PC-9 (cell line): ENCODE measurements at places on chromosomes 3 and 15. TPM values are rescaled to one million over a fixed set of nuclear protein-coding genes. Genes with fewer than 3 reads are reported as not detected.
A peak's percentile ranks its signal among the peaks of the same experiment; 100 is the strongest.

- no peak for DNase-seq
Observed at GRCh38 chr3:37290551-37290950, 116.2 kb upstream of the LRRFIP2 start.

DNA sequence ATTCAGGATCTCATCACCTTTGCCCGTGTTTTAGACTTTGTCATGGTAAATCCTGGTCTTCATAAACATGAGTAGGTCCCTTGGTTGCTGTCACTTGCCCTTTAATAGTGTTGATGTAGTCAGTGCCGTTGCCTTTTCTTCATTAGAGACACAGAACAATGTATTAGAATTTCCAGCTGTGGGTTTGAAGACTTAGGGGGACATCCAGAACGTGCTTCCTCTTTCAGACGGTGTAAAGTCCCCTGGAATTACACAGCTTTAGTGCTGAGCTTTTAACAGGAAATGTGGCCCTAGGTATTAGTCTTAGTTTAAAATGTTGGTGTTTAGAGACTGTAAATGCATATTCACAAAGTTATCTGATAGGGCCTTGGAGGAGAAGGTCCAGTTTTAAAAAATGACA, 8.8 kb upstream of the LRCH3 start:
- DNase-seq, result no peak

Gene CHRNA3
- total RNA-seq, result not detected in 2 replicates

- DNase-seq, result no peak
Observed at GRCh38 chr15:29106551-29107290, 162.9 kb downstream of the NSMCE3 start.

- DNase-seq, result no peak
Observed at GRCh38 chr3:193589616-193590015, 3.4 kb upstream of the OPA1 start.

Gene STRA6
- total RNA-seq, result 64.9 and 83.6 TPM in 2 replicates

- no peak for DNase-seq
Observed at GRCh38 chr3:8972639-8973038, 9.4 kb upstream of the RAD18 start.

GRCh38 chr15:47767035-47767434, 49.7 kb downstream of the SEMA6D start:
- DNase-seq, result no peak

DNA sequence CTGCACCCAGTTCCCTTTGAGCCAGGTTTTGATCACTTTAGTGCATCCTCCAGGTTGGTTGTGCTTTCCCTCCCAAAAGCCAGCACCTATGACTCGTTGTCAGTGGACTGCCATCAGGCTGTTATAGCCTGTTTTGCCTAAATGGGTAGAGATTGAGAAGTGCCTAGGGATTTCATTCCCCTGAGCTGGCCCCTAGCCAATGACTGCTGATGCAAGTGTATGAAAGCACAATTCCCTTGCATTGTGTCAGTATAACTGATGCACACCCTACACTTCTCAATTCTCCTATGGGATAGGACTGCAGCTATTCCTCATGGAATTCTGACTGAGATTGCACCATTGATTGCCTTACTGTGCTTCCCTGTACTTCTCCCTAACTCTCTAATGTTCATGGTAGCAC, 102.1 kb upstream of the ARPP21 start:
- DNase-seq, result no peak

- peak; percentile 40 for DNase-seq
Observed at GRCh38 chr3:72270072-72270681, 485.2 kb upstream of the PROK2 start.

GRCh38 chr15:64333986-64334929, 21.7 kb downstream of the CSNK1G1 start:
- no peak for DNase-seq

DNA sequence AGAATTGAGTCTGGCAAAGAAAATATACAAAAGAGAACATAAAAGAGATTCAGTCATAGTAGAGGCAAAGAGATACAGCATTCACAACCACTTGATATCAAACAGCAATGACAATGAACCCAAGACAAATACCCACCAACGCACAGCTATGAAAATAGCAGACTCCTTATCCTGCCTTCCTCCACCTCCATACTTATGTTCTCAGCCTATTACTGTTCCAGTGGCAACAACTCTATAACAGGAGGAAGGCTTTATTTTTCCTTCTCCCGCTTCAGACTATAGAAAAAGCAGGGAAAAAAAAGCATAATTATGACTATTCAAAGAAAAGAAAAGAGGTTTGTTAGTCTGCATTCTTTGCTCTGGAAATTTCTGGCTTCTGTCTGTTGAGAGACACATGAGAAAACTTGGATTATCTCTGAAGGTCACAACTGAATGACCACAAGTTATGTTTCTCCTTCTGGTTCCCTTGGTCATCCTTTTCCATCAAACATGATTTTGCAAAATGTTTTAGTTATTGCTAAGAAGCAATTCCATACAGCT, 81.2 kb upstream of the PLXND1 start:
- DNase-seq, result no peak

- DNase-seq, result no peak
Observed at GRCh38 chr15:48866141-48866563, 11.8 kb upstream of the EID1 start.

DNA sequence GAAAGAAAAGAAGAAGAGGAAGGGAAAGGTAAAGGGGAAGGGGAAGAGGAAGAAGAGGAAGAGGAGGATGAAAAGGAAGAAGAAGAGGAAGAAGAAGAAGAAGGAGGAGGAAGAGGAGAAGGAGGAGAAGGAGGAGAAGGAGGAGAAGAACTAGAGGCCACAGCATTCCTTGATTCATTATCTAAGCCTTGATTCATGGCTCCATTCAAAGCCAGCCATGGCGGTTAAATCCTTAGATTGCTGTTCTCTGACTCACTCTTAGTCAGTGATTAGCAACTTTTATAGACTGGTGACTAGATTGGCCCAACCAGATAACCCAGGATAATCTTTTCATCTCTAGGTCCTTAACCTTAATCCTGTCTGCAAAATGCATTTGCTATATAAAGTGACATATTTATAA, 47.6 kb downstream of the OSTN start:
- peak; percentile 86 for DNase-seq

DNA sequence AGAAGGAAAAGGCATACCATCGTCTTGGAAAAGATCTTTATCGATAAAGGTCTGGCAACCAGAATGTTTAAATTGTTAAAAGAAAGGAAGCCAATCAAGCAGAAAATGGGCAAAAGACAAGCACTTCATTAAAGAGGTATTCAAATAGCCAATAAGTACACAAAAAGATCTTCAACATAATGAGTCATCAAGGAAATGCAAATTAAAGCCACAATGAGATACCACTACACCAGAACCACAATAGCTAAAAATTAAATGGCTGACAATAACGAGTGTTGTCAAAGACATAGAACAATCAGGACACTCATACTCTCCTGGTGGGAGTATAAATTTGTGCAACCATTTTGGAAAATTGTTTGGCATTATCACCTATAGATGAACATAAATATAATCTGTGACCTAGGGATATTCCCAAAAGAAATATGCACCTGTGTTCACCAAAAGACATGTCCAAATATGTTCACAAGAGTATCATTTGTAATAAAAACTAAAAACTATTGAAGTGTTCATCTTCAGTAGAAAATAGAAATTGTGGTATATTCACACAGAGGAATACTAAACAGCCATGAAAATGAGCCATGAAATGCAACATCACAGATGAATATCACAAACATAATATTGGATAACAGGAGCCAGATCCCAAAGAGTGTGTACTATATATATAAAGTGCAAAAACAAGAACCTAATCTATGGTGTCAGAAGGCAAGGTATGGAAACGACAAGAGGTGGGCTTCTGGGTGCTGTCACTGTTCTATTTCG, 14.4 kb upstream of the BTBD1 start:
- no peak for DNase-seq

DNA sequence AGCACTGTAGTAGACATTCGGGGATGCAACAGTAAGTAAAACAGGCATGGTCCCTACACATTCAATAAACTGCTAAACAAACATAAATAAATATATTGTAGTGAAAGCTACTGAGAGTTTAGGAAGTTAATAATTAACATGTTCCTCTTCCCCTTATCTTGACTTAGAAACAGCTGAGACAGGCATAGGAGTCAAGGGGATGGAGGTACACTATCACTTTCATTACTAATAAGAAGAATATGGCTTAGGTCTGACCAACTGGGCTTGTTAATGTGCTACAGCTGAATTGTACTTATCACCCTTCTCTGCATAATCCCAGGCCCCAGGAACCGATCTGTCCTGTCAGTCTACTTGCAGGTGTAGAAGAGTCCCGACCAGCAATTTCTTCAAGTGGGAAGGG, 116.3 kb upstream of the DAZL start:
- no peak for DNase-seq

GRCh38 chr3:16119887-16120286, 54.6 kb upstream of the GALNT15 start:
- no peak for DNase-seq

Gene TEX9
- 9.1 and 11.8 TPM in 2 replicates for total RNA-seq

Gene KLHL40
- not detected in 2 replicates for total RNA-seq

Gene ANP32A
- total RNA-seq, result 151 and 182 TPM in 2 replicates

DNA sequence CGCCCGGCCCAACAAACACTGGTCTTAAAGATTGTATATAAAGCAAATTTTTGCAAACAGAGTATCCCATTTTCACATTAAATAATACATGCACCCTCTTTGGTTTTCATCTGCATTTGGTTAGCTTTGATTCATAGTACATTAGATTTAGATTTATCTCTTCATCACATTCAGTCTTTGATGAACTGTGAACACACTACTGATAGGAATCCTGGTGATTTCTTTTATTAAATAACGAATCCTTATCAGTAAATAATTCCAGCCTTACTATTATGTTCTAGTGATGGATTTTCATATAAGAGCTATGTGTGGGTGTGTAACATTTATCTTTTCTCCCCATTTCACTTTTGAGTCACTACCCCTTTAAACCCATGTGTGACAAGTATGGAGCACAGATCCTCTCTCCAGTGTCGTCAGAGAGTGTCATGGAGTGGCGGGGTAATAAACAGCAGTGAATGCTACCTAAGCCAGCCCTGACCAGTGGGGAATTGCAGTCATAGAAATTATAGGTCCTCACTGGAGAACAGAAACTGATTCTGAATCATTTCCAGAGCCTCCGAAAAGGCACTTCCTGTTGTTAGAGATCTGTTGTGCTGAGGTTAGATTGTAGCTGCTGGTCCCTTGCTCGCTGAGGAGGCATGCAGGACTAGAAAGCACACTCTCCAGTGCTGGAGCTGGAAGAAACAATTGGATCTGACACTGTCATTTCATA, 22.0 kb downstream of the SLC7A14 start:
- no peak for DNase-seq

DNA sequence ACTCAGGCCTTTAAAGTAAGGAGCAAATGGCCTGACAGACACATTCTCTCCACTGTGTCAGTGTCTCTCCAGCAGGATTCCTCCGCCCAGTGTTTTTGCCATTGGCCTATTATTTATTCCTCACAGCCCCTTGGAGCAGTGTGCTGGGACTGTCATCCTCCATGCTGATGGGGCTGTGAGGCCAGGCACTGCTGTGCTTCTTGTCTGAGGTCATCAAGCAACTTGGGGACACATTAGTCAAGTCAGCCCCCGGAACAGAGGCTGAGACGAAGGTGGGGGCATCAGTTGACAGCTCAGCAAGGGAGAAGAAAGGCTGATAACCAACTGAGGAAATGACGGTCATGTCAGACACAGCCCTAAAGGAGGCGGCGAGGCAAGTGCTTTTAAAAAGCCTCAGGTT, 67.4 kb downstream of the XXYLT1 start:
- DNase-seq, result no peak

DNA sequence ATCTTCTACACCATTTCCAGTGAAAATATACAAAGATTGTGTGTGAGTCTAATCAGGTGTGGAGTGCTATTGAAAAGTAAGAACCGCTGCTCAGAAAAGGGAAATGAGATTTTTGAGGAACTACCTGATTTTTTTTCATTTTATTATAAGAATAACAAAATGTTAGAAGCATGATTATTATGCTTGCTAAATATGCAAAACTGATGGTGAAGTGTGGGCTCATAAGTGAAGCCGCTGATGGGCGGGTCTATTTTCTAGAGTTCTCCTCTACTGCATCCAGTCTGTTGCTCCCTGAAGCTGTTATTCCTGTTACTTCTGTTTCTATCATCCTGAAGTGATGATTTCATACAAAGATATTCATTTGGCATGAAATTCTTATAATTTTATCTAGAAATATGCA, 612.0 kb downstream of the CADM2 start:
- DNase-seq, result no peak

DNA sequence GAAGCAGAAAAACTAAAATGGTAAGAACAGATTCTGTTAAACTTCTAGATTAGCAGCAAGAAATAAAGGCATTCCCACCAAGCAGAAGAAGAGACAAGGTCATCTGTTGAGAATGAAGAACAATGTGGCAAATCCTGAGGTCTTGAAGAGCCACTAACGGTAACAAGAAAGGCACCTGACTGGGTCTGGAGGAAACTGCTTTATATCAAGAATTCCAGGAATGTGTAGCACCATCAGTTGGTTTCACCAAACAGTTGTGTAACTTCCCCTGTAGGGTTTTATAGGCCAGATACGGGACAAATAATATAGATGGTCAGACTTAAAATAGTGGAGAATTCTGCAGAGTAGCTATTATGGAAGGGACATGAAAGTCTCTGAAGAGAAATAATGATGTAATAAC, 57.3 kb downstream of the ACAP2 start:
- DNase-seq, result peak; percentile 77

- peak; percentile 55 for DNase-seq
Observed at GRCh38 chr15:40310001-40310959, 2.5 kb upstream of the PLCB2 start.

Gene LCTL
- not detected in 2 replicates for total RNA-seq

DNA sequence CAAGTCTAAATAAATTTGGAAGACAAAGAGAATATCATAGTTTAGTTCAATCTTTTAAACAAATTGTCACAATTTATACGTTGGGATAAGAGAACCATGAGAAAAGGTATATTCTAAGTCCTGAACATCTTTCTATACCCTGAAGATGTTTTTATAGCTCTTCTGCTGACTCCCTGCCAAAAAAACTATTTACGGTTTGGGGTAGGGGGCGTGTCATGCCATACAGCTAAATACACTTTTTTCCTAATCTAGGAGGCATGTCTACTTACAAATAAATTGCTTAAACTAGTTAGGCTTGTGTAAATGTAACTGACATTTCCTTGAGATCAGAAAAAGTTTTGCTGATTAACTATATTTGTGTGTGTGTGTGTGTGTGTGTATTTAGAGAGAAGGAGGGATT, 163.3 kb downstream of the PGPEP1L start:
- no peak for DNase-seq

GRCh38 chr3:33030802-33031201, 66.1 kb downstream of the GLB1 start:
- DNase-seq, result no peak

Gene BAHD1
- 17.3 and 19.1 TPM in 2 replicates for total RNA-seq

- peak; percentile 92 for DNase-seq
Observed at GRCh38 chr15:56886932-56887781, 31.3 kb upstream of the TCF12 start.

GRCh38 chr3:126509597-126510307, 7.8 kb downstream of the UROC1 start:
- DNase-seq, result peak; percentile 58

Gene ATP8B4
- 0.20 and 0.60 TPM in 2 replicates for total RNA-seq
